DMS53 (cell line): ENCODE measurements at places on chromosomes 12 and 14.

- no peak for DNase-seq
Measured at GRCh38 chr12:132623072-132623869, 4.7 kb downstream of the P2RX2 start.

DNA sequence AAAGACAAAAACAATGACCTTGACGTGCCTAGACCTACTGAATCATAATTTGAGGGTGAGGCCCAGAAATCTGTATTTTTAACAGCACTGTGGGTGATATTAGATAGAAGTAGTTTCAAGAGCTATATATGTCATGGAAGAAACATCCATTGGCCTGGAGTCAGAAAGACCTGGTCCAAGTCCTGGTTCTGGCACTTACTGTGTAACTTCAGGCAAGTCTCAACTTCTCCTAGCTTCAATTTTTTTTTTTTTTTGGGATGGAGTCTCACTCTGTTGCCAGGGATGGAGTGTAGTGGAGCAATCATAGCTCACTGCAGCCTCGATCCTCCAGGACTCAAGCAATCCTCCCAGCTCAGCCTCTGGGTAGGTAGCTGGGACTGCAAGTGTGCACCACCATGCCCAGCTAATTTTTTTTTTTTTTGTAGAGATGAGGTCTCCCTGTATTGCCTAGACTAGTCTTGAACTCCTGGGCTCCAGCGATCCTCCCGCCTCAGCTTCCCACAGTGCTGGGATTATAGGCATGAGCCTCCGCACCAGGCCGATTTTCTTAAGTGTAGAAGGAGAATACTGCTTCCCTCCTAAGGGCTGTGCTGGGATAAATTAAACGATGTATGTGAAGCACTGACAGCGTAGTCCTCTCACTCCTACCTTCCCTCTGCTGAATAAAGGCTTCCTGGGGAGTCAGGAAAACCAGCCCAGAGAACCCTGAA, 14.3 kb upstream of the GPX2 start:
- DNase-seq, result no peak

GRCh38 chr12:117718141-117718540, 250.6 kb downstream of the KSR2 start:
- no peak for DNase-seq

DNA sequence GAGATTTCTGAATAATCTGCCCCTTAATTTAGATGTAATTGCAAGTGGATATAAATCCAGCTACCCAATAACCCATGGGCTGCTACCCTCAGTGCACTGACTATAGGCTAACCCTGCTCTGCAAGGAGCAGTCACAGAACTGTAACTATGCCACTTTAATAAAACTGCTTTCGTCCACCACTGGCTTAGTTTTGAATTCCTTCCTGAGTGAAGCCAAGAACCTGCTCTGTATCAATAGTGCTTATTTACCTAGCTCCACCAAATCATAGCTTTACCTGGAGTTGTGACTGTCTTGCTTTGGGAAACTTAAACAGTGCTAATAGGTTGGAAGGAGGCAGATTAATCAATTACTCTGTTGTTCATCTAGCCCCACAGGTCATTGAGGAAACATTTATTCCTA, 1524.4 kb upstream of the SEL1L start:
- no peak for DNase-seq

DNA sequence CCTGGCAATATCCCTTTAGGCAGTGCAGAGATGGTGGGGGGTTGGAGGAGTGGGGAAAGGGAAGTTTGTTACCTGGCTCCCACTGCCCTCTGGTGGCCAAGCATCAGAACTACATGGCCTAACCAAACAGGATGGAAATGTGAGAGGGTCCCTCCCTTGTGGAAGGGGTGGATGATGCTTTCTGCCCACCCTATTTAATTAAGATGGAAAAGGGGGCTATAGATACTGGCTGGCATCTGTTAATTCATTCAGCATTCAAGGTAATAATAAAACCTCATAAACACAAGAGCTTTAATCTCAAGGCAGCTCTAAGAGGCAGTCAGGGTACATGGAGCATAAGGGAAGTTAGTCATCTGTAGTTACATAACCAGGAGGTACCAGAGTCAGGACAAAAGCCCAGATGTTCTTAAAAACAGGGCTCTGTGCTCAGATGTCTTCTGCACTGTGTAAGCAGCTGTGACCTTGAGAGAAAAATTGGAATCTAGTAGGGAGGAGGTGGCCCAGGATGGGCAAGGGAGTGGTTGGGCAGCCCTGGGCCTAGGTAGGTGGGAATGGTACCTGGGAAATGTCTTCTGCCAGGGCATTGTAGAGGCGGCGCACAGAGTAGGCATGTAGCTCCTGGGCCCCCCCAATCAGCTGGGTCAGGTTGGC, 4.6 kb downstream of the AP1G2 start:
- DNase-seq, result peak; percentile 65

DNA sequence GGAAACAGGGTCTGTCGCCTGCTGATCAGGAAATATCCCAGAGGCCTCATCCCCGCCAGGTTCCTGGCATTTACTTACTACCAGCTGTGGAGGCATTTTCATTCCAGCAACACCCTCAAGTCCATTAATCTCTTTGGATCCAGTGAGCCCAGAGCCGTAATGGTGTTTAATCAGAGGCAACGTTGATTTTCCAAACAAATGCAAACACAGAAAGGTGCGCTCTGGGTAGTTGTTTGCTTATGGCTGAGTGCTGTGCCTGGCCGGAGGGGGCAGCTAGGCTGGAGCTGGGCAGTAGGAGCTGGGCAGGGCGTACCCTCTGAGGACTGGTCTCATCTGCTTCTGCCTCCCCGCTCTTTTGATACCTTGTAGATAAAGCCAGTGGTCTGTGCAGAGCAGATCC, 110.6 kb downstream of the ADCK1 start:
- DNase-seq, result peak; percentile 22

DNA sequence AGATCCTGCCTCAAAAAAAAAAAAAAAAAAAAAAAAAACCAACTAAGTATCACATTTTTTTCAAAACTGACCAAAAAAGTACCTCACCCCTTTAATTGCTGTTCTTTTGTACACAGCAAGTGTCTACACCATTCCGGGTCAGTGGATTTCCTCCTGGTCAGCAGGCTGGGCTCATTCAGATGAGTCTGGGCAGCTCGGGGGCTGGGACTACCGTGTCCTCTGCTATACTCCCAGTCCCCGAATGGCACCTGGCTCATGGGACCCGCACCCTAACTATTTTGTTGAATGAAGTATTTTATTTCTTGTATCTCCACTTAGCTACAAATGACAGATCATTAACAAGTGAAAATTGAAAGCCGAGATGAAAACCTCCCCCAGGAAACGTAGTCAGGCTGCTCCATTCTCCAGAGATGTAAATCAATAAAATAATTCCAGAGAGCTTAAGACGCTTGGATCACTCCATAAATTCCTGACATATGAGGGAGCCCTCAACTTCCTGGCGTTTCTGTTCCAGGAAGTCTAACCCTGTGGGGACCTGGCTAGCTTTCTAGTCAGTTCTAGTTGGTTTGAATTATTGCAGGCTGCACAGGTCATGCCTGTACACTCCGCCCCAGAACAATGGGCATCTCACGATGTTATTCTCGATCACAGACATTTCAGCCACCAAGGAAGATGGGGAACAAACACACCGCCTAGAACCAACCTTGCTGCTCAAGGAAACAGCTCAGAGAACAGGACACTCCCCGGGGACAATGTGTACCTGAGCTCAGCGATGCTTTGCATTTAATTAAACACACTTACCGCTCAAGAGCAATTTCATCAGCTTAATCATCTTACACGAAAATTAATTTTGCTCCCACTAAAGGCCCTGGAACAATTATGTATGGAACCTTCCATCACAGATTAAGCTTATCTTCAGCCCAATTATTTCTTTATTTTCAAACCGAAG, 76.3 kb downstream of the RIMBP2 start:
- DNase-seq, result no peak

DNA sequence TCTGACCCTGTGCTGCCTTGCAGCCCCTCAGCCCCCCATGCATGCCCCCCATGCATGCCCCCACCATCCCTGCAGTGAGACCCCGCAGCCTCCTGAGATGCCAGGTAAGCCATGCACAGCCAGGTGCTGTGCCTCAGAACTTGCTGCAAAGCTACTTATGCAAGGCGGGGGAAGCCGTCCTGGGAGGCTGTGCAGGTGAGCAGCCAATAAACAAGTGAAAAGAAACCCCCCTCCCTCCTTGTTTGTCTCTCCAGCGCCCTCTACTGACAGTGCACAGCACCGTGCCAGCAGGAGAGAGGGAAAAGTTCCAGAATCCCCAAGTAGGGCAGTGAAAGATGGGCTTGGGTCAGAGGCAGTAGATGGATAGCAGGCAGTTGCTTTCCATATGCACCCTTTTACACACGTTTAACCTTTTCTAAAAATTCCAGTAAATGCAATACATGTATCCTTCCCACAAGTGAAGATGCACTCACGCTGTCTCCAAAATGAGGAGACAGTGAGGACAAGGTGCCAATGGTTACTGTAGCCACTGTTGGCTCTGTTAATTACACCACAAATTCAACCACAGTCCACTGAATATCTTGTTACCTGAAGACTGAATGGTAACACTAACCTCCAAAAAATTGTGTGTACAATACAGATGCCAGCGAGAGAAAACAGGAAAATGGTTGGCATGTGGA, 18.0 kb downstream of the TNFAIP2 start:
- peak; percentile 17 for DNase-seq

- DNase-seq, result no peak
Measured at GRCh38 chr14:103206836-103207387, 83.7 kb downstream of the TNFAIP2 start.

DNA sequence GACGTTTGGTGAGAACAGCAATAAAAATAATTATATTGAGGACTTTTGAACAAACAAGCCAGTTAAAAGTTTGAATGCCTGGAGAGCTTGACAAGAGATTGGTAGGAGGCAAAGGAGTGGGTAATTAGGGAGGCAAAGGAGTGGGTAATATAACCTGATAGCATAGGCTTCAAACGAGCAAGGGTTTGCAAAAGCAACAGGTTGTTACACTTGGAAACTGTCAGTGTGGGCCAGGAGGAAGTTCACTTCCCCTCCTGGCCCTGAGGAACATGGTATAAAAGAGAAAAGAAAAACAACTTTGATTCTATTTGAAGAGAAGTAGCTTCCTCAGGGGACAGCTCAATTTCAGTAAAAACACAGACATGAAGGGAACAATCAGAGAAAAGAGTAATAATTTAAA, 121.7 kb downstream of the CCER1 start:
- DNase-seq, result no peak

GRCh38 chr12:9794484-9795093, 32.7 kb upstream of the KLRF1 start:
- DNase-seq, result no peak

GRCh38 chr14:89117012-89117411, 292.6 kb downstream of the TTC8 start:
- DNase-seq, result no peak

- DNase-seq, result peak; percentile 62
Measured at GRCh38 chr14:64971943-64972791, at the start of gene RAB15. Gene RAB15, minus strand, starts transcription at chr14:64972336. Its CDS starts 260 bp downstream, at chr14:64972076.

DNA sequence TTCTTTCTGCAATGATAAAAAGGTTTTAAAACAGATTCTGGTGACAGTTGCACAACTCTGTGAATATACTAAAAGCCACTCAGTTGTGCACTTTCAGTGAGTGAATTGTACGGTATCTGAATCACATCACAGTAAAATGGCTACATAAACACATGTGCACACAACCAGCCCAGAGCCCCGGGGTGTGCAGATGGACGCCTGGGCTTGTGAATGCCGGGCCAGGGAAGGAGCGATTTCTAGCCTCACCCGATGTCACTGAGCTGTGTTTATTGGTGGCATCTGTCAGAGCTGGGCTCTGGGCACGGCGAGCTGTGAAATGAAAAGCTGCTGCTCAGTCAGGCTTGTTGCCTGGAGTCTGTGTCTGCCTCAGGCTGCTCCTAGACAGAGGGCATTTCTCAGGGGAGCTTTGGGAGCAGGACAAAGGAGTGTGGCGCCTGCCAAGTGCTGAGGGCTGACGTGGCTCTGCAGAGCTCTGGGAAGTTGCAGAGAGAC, 25.9 kb downstream of the RHOF start:
- no peak for DNase-seq

GRCh38 chr12:67802731-67803130, 154.2 kb downstream of the DYRK2 start:
- DNase-seq, result no peak

DNA sequence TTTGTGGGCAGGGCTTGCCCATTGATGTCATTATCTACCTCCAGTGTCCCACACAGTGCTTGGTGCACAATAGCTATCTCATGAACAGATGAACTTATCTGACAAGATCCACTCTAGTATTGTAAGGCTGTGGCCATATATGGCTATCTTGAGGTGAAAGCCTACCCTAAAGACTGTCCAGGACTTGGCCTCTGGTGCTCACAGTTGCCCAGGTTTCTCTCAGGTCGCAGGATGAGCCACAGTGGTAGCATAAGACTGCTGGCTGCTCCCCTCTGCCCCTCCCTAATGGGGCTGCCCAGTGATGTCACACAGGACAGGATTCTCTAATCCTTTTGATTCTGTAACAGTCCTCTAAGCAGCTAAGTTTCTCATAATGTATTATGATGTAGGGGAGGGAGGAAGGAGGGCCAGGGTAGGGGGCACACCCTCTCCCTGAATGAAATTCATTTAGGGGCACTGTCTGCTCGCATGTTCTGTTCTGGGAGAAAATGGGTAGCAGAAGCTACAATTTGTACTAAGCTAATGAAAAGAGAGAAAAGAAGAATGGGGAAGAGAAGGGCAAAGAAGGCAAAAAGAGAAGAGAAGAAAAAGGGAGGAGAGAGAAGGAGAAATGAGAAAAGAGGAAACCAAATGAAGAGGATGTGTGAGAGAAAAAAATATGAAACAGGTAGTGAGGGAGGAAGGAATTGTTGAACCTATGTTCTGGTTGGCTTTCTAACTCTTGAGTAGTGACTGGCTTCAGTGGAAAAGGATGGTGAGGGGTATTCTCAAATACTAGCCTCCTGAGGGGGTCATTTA, 3.4 kb upstream of the PPM1A start:
- DNase-seq, result no peak

- DNase-seq, result peak; percentile 72
Measured at GRCh38 chr12:68113644-68114043, 45.9 kb downstream of the IFNG start.

- DNase-seq, result peak; percentile 33
Measured at GRCh38 chr12:131684015-131684725, 26.7 kb upstream of the SFSWAP start.

DNA sequence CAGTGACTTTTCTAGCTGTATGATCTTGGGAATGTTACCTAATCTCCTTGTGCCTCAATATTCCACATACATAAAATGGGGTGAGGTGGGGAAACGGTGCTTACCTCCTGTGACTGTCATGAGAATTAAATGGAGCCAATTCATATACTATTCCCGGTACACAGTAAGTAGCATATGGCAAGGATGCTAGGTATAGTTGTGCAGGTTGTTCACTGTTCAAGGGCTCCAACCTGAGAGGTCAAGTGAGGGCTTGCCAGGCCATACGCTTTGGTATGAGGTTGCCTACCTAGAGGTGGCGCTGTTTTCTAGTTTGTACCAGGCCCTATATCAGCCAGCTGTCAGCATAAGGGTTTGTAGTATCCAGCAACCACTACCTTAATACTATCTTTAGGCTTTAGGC, 3.6 kb upstream of the BATF start:
- DNase-seq, result peak; percentile 81

DNA sequence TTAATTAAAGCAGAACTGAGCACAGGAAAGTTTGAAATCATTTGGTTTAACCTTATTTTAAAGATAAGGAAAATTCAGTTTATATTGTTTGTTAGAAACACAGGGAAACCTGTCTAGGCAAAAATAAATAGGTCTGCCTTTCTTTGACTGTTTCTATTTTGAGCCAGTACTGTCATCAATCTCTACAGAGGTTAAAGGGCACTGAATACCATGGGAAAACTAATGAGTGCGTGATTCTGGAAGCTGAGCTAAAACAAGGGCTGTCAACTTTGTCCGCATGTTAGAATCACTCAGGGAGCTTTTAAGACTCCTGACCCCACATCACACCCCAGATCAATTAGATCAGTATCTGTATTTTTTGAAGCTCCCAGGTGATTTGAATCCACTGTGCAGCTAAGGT, 38.8 kb downstream of the NOPCHAP1 start:
- no peak for DNase-seq
